ENCODE measurements at places on chromosomes 6 and 20.
A peak's percentile ranks its signal among the peaks of the same experiment; 100 is the strongest.

GRCh38 chr6:51965222-51965801 lies 122.1 kb downstream of the PKHD1 start:
- DNase-seq = no peak

DNA sequence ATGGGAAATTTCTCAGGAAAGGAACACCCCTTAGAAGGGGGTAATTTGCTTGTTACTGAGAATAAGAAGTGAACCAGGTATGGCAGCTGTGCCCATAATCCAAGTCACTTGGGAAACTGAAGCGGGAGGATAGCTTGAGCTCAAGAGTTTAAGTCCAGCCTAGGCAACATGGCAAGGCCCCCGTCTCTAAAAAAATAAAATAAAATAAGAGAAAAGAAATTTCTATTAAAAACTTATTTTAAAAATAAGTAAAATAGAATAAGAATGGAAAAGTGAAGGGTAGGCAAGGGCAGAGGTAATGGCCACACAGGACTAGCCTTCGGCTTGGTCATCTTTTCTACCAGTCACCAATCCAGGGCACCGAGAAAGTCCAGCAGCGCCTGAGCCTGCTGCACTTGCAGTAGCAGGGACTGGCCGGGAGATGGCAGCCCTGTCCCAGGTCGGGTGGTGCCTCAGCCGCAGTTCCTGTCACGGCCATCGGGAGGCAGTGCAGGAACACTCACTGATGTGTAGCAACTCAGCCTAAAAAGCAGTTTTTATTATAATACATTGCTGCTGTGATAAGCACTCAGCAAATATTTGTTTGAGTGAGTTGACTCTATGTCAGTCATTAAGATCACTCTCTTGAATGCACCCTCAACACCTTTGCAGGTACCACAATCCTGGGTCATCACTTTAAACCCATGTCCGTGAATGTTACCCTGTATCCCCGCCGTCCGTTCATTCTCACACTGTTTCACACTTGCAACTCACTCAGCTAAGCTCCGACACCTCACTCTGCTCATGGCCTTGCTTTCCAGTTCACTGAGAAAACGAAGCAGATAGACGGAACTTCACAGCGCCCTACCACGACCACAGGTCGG lies 23.2 kb upstream of the GCM1 start:
- peak; percentile 85 for DNase-seq

DNA sequence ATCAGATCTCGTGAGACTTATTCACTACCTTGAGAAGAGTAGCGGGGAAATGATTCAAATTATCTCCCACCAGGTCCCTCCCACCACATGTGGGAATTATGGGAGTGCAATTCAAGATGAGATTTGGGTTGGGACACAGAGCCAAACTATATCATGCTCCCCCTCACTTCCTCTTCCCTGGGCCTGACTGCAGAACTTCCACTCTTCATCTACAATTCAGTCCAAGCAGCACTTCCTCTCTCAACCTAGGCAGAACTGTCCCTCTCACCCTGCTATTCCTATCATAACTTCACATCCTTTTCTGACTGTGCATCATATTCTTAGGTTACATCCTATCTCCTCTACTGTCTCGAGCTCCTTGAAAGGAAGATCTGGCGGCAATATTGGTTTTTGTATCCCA lies 184.0 kb upstream of the HDDC2 start:
- no peak for DNase-seq

DNA sequence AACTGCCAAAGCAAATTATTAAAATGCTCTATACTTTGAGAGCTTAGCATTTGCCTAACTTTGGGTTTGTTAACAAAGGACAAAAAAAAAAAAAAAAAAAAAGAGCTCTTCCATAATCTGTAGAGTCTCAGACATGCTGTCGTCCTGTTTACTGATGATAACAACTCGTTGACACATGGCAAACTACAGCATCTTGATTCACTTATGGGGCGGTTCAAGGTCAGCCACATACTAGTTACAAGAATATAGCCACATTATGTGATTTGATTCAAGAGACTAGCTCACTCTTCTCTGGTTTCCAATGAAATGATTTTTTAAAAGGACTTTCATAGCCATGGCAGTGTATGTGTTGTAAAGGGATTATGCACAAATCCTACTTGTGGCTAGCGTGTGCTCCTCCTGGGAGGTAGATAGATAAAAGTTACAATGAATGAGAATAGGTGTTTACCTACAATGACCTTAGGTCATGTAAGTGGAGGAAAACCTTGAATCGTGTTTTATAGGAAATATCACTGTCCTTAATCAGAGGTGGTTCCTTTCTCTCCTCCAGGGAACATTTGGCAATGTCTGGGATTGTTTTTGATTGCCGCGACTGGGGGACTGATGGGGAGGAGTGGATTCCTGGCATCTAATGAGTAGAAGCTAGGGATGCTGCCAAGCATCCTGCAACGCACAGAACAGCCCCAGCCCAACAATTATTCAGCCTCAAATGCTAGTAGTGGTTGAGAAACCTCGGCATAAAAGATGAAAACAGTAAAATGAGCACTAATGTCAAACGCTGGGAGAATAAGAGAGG lies 969.2 kb upstream of the SLC35B3 start:
- DNase-seq = no peak

DNA sequence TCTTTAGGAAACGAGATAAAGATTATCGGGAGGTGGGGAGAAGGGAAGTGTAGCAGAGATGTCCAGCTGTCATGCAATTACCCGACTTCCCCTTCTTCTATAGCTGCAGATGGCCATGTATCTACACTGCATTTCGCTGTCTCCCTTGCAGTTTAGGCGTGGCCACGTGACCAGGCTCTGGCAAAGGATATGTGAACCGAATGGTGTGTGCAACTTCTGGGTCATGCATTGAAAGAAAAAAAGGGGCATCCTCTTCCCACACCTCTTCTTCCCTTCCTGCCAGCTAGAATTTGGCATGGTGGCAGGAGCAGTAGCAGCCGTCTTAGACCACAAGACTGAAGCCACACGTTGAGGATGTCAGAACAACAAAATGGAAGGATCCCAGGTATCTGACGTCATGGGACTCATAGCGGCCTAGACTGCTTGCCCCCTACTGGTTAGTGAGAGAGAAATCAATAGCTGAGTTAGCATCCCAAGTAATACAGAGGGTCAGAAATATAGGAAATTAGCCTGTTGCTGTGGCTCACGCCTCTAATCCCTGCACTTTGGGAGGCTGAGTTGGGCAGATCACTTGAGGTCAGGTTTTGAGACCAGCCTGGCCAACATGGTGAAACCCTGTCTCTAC lies 32.8 kb downstream of the TCF15 start:
- DNase-seq = no peak

- DNase-seq = no peak
These were observed 6.4 kb upstream of the FAM217A start for GRCh38 chr6:4085332-4085700.

DNA sequence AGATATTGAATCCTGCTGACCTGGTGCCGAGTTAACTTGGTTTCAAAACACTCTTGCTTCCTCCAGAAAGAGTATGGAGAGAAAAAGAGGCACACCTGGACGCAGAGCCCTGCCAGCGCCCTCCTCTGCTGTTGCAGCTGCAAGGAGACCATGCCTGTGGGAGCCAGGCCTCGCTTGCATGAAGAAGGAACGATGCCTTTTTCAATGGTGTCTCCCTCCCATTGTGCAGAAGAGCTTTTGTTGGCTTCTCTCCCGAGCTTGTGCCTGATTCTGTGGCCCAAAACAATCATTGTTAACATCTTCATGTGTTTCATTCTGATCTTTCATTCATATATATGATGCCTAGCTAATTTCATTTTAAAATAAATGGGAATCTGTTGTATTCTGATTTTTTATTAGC lies 98.1 kb downstream of the FAM120B start:
- no peak for DNase-seq

DNA sequence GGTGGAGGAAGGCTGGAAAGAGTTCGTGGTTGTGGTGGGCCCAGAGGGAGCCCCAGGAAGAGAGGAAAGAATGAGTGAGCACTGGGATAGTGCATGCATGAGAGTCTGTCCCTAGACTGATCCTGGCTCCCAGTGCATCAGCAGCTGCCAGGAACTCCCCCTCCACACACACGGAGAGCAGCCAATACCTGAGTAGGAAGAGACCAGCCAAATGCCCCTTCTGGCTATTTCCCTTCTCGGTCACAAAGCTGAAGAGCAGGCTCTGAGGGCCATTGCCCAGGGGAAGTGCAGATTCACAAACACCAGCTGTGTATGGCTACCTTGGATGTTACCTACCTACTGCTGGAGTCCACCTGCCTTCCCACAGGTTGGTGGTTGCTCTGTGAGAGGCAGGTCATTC lies 45.1 kb downstream of the GABRR2 start:
- no peak for DNase-seq

DNA sequence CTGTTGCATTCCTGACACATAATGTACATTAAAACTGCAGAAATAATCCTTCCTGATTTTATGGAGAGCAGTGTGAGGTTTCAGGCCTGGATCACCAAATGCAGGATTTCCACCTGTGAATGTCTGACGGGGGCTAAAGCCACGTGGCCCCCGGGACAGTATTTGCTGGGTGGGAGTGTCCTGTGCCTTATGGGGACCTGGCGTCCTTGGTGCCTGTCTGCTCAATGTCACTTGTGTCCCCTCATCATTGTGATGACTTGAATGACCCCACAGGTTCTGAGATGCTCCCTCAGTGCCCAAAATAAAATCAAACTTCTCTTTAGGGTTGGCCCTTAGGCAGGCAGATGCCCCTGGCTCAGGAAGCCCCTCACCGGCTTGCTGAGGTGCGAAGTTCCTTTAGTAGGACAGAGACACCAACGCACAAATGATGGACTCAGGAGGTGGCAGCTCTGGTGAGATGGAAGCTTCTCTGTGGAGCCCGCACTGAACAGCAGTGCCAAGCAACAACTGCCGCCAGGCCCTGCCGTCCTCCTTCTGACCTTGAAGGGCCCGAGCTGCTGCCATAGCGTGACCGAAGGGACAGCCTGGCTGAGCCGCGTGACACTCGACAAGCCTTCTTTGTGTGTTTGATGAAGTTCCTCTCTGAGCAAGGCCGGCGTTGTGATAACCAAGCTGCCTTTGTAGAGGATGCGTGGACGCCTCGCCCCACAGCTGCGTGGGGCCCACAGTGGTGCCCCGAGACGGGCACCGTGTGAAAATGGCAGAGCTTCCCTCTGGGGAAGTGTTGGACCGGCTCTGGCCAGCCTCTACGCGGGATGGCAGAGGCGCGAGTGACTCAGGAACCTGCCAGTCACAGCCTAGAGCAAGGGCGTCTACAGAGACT lies 30.9 kb downstream of the FRMD1 start:
- no peak for DNase-seq

DNA sequence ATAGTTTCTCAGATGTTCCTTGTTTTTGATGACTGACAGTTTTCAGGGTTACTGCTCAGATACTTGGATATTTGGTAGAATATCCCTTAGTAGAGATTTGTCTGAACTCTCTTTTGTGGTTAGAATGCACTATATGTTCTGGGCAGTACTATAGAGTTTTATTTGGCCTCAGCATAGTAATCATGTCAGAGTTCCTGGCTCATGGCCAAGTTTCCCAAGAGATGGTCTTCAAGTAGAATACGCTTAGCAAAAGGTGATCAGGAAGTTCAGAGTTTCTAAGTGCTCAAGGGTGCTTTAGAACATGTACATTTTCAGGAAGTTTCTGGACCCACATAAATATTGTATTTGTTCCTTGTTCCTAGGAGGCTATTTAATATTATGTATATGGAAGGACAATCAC lies 1209.7 kb upstream of the GJE1 start:
- DNase-seq = no peak

- DNase-seq = no peak
These were observed 825.7 kb upstream of the MAP3K7 start for GRCh38 chr6:91412532-91412931.

- no peak for DNase-seq
These were observed 19.3 kb upstream of the SEC63 start for GRCh38 chr6:107977283-107977682.

DNA sequence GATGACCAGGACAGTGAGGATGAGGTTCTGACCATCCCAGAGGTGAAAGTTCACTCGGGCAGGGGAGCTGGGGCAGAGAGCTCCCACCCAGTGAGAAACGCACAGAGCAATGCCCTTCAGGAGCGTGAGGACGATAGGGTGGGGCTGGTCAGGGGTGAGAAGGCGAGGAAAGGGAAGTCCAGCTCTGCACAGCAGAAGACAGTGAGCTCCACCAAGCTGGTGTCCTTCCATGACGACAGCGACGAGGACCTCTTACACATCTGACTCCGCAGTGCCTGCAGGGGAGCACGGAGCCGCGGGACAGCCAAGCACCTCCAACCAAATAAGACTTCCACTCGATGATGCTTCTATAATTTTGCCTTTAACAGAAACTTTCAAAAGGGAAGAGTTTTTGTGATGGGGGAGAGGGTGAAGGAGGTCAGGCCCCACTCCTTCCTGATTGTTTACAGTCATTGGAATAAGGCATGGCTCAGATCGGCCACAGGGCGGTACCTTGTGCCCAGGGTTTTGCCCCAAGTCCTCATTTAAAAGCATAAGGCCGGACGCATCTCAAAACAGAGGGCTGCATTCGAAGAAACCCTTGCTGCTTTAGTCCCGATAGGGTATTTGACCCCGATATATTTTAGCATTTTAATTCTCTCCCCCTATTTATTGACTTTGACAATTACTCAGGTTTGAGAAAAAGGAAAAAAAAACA lies 16.6 kb upstream of the SLC22A1 start:
- no peak for DNase-seq

DNA sequence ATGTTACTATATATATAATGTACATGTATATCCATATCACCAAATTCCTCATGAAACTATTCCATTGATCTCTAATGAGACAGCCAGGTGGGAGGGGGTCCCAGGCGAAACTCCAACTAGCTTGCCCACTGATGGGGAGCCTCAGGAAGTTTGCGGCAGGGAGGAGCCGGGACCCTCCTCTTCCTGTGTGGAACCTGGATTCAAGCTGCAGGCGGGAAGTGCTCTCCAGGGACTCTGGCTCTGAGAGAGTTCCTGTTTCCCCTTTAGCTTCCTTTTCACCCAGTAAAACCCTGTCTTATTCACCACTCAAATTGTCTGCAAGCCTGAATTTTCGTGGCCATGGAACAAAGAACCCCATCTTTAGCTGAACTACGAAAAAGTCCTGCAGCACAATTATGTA lies 152.2 kb downstream of the OPN5 start:
- no peak for DNase-seq

DNA sequence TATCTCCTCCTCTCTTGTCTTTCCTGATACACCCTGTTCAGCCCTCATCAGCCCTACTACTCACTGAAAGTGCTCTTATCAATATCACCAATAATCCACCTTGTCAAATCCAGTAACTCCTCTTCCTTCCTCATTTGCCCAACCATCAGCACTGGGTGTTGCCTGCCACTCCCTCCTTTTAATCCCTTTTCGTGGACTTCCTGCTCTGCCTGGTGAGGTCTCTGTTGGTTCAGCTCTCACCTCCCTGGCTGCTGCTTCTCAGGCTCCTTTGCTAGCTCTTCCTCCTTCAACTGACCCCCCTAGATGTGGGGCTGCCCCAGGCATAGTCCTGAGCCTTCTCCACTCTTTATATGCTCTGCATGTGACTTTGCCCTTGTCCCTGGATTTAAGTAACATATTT lies 92.5 kb downstream of the PREP start:
- no peak for DNase-seq

- DNase-seq = no peak
These were observed 122.6 kb downstream of the BTBD3 start for GRCh38 chr20:12040261-12040660.

DNA sequence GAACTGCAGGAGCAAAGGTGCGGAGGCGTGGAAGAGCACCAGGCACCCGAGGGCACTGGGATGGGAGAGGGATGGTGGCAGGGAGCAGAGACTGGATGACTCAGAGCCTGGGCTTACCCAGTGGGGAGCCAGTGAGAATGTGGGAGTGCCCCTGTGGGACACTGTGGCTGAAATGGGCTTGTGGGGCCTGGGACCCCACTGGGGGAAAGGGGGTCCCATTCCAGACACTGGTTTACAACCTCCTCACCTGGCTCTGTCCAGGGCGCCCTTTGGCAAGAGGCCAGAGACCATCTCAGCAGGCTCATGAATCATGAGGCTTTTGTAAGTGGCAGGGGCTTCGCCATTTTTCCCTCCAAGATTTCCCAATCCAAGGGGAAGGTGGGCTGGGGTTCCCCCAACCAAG lies 124.0 kb upstream of the MAFB start:
- DNase-seq = no peak
